ENCODE measurements at places on chromosomes 4 and X.

GRCh38 chrX:421646-422391 is 35.1 kb upstream of the PPP2R3B start:
- DNase-seq, result no peak

DNA sequence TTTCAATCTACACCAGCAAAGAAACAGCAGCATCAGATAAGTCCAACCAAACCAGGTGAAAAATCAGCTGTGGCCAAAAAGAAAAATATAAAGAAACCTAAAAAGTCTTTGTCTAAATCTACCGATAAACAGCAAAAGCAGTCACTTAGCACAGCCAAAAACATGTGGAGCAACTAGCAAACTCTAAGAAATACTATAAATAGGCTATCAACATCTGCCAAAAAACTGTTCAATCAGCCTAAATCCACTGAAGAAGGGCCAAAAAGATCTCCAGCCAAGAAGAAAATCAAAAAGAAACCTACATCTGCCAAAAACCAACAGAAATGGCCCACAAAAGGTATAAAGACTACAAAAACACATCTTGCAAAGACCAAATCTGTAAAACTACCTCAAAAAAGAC is 36.7 kb upstream of the CABS1 start:
- DNase-seq, result no peak

DNA sequence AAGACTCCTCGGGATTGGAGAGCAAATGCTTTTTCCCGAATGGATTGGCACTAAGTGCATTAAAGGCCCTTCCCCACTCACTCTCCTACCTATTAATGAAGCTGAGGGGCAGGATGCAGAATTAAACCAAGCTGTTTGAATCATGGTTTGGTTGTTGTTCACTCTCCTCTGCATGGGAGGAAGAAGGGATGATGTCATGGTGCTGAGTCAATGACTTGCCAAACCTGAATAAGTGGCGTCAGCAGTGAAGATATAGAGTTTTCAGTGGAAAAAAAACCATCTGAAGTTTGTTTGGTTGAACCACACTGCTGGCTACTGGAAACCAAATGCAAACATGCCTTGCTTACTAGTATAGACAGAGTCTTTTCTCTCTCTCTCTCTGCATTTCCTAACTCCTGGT is 19.8 kb upstream of the ZXDA start:
- no peak for DNase-seq

GRCh38 chr4:142696334-142697122 is 149.6 kb downstream of the INPP4B start:
- no peak for DNase-seq

- DNase-seq, result no peak
Measured at GRCh38 chr4:23966725-23967124, 76.9 kb upstream of the PPARGC1A start.

- no peak for DNase-seq
Measured at GRCh38 chr4:69823048-69823447, 36.9 kb downstream of the SULT1E1 start.

DNA sequence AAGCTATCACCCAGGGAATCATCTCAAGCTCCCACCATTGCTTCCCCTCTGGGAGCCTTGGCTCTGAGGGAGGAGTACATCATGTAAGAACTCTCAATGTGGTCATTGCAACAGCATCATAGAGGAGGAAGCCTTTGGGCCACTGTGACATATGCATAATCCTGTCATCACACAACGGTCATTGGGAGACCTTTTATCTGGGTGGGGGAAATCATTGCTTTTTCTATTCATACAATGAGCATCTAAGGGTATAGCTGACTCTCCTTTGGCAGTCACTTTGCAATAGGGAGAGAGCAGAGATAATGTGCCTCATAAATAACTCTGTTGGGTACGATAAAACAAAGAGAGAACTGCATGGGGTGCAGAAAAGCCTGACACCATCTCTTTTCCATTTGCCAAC is 155.2 kb upstream of the KCNIP4 start:
- no peak for DNase-seq

- DNase-seq, result no peak
Measured at GRCh38 chrX:149207518-149207917, 297.6 kb downstream of the IDS start.

DNA sequence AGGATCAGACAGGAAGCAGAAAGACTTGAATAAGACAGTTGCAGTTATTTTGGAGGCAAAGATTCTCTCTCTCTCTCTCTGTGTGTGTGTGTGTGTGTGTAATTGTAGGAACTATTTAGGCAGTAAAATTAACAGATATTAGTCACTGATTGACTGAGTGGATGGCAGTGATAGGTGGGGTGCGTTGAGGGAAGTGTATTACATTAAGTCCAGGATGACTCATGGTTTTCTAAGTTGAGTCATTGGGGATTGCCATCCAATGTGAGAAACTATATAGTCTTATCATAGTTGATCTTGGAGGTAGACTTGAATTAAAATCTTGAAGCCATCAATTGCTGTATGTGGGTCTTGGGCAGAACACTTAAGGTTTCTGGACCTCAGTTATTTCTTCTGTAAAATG is 75.4 kb downstream of the AR start:
- no peak for DNase-seq

DNA sequence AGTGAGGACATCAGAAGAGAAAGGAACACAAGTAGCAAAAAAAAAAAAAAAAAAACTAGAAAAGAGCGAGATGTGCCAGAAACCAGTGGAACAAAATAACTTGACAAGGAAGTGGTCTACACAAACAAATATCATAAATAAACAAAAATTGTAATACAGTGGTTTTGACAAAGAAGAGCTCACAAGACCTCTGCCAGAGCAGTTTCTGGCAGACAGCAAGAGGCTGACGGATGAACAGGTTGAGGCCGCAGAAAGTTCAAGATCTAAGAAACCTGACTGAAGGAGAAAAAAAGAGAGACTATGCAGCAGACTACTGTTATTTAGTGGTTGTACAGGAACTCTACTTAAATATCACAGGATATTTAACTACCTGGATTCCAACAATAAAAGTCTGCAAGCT is 66.2 kb downstream of the MAB21L2 start:
- DNase-seq, result no peak

DNA sequence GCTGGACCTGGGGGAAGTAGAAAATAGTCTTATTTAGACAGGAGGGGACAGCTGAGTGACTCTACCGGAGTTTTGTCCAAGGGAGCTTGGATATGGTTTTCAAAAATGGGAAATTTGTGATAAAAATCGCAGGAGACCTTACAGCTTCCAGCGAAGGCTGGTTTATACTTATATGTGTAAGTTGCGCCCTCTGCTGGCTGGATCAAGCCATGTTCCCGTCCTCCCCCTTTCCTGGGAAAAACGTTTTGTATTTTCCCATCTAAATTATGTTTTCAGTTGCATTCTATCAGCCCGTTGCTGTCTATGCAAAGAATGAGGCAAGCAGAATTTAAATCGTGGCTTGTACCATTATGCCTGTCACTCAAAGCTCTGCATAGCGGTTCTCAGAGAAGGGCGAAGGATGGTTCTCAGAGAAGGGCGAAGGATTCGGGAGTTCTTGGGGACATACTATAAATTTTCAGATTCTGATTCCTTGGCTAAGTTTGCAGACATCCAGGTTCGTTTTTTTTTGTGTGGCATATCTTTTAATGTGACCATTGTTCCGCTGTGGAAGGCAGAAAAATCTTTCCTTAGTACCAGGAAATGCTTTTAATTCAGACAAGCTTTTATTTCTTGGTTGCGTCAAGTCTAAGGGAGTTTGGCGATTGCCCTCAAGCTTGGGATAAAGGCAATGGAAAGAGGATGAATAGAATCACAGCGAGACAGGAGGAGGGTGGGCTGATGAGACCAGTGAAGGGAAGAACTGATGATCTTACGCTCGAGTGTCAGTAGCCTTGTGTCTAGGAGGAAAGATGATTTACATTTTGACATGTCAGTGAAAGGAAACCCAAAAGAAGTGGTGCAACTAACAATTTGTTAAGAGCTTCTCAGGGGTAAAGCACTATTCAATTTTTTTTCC is 128.5 kb upstream of the ARX start:
- DNase-seq, result no peak

DNA sequence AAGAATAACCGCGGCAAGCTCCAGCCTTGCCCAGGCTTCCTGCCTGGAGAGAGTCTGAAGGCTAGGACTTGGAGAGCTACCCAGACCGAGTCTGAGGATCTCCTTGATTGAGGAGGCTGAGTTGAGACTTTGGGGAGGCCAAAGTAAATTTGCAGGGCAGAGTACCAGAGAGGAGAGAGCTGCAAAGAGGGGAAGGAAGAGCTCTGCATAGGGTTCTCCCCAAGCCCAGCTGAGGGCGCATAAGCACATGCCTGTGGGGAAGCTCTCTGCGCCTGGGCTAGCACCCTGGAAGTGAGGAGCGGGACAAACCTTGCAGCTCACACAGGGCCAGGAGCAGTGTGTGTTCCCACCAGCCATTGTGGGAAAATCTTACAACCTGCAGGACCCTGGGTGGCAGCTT is 56.1 kb downstream of the FAM193A start:
- DNase-seq, result no peak

DNA sequence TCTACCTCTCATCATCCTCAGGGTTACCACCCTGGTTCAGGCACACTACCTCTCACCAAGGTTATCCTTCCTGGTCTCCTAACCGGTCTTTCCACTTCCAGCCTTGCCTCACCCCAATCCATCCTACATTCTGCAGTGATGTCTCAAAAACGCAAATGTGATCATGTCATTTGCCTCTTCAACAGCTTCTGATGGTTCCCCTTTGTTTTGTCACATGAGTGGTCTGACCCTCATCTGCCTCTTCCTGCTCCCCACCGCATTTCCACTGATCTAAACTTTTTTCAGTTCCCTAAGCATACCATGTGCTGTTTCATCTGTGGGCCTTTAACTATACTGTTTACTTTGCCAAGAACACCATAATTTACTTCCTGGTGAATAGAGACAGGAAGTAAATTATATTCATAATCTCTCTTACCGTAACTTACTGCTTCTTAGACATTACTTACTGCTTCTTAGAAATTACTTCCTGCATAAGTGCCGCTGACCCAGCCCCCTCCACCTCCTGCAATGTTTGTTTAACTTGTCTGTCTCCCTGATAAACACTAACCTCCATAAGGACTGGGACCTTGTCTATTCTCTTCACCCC is 27.1 kb upstream of the NSUN7 start:
- no peak for DNase-seq

DNA sequence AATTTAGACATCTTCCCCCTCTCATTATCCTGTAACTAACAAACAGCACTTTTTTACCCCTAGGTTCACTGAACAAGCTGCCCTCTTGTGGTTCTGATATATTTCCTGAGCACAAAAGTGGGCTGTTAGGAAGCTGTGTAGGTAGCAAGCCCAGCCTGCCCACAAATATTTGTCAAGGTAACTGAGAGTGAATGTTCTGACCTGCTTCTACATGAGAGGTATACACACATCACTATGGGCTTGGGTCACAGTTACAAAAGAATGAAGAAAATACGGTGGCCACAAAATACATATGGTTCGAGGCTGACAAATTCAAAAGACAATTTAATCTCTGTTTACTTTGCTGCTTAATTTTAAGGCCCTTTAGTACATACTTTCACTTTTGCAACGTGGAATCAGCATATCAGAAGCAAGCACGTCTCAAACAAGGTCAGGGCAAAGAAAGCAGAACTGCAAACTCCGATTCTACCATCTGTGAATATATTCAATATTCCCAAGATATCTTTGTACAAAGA is 78.7 kb downstream of the RBM47 start:
- DNase-seq, result no peak

DNA sequence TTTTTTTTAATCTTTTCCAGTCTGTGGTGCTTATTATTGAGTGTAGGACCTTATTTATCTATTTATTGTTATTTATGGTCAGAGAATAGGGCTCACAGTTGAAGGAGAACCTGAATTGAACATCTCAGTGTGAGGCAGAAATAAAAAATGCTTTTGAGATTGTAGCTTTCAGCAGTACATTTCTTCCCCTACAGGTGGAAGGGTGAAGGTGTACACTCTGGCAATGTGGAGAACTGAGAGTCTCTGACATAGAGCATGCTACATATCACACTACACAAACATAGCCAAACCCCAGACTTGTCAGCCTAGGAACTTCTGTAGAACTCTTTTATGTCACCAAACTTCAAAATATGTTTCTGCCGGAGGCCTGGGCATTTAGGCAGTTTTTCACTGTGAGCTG is 140.2 kb downstream of the STIM2 start:
- DNase-seq, result no peak

- no peak for DNase-seq
Measured at GRCh38 chrX:147072747-147073146, 258.2 kb upstream of the CXorf51A start.

DNA sequence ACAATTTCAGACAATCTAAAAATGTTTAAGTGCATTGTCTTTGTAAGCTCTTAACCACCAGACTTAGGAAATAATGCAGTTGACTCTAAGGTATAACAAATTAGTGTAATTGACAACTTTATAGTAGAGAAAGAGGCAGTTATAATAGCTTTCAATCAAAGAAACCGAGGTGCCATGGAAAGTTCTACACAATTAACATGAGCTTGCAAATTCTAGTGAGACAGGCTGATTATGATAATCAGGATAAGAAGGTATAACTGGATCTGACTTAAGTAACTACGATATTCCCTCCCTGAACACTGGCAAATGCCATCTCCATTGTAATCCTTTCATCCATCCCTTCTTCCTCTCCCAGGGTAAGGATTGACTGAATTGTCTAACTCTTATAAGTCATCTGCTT is 11.4 kb upstream of the KLHL5 start:
- DNase-seq, result no peak

GRCh38 chrX:136780763-136781162 is at the start of gene ARHGEF6:
ARHGEF6 (minus strand) TSS chrX:136780932; CDS start chrX:136780882, 50 bp downstream.
- no peak for DNase-seq

DNA sequence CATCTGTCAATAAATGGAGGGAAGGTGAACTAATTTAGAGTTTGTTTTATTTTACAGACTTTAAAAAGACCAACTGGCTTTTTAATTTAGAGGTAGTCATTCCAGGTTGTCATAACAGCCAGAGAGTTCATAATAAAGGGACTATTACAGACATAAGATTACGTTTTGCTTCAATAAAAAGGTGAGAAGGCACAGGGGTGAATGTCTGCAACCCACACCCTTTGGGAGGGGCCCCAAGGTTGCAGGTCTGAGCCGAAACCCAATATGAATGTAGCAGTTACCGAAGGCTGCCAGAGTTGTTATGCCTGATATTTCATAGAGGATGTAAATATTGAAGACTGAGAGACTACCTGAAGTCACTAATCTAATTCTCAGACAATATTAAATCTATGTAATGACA is 329.7 kb upstream of the GALNT7 start:
- no peak for DNase-seq

GRCh38 chr4:37693450-37694190 is 7.4 kb upstream of the RELL1 start:
- DNase-seq, result no peak

GRCh38 chr4:74018116-74018515 is 19.6 kb upstream of the CXCL5 start:
- no peak for DNase-seq

DNA sequence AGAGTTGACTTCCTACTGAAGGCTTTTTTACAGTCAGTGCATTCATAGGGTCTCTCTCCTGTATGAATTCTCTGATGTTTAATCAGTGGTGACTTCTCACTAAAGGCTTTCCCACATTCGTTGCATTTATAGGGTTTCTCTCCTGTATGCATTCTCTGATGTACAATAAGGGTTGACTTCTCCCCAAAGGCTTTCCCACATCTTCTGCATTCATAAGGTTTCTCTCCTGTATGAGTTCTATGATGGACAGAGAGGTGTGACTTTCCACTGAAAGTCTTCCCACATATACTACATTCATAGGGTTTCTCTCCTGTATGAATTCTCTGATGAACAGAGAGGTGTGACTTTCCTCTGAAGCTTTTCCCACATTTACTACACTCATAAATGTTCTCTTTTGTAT is 45.2 kb downstream of the ZNF674 start:
- no peak for DNase-seq

- DNase-seq, result no peak
Measured at GRCh38 chrX:9315086-9315485, 149.8 kb upstream of the TBL1X start.
